ENCODE measurements at places on chromosomes 4 and X.

GRCh38 chr4:2245057-2245786 lies 3.3 kb upstream of the HAUS3 start:
- DNase-seq, result no peak

DNA sequence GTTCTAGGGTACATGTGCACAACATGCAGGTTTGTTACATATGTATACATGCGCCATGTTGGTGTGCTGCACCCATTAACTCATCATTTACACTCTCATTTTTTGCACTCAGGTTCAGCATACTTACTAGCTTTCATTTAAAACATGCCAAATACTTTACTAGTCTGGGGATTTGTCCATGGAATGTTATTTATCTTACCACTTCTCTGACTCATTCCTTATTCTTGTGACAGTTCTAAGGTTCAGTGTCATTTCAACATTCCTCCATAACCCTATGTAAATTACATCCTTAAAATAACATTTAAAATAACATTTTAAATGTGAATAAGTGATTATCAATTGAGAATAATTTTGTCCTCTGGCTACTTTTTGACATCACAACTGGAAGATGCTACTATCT lies 19.5 kb upstream of the SYTL5 start:
- no peak for DNase-seq

DNA sequence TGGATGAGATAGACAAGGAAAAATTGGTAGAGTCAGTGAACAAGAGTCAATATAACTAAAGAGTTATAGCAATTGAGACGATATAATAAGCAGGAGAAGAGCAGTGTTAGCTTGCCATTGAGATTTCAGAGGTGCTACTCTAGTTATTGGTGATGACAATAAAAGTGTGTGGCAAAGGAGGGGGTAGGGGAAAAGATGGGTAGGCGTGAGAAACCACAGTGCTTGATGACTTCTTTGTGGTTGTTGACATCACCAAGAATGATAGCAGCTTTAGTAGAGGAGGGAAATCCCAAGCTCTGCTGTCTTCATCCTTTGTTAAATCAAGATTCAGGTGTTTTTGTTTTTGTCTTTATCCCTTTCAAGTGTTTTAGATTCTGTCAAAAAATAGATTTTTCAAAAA lies 179.9 kb upstream of the PPP3CA start:
- peak; percentile 71 for DNase-seq

DNA sequence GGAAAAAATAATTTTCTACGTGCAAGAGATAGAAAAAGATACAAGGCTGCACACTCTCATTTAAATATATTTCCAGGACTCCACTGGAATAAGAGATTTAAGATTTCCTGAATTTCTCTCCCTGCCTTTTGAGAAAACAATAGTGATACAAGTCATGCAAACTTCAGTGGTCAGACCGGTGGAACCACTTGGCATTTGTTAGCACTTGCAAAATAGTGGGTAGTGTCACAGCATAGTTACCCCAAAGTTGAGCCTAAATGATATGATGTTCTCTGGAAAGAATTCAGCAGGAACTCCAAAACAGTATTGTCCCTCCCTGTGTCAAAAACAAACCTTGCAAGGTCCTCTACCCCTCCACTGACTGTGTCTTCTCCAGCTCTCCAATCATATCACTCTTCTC lies 102.3 kb downstream of the ANKRD50 start:
- DNase-seq, result no peak

DNA sequence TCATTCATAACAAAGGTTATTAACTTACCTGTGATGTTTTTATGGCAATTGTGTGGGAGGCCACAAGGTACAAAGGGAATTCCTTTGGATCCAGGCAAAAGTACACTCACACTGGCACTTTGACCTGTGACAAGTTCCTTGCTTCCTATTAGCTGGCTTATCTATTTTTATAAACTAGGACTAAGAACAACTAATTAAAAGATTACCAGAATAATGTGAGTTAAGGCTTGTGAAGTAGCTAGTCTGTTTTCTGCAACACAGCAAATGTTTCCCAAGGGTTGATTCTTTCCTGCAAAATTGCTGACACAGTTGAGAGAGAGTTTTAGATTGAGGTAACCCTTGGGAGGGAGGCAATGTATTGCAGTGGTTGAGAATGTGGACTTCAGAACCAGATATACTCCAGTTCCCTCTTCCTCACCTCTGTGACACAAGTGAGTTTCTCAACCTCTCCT lies 107.9 kb downstream of the CPEB2 start:
- DNase-seq, result no peak

DNA sequence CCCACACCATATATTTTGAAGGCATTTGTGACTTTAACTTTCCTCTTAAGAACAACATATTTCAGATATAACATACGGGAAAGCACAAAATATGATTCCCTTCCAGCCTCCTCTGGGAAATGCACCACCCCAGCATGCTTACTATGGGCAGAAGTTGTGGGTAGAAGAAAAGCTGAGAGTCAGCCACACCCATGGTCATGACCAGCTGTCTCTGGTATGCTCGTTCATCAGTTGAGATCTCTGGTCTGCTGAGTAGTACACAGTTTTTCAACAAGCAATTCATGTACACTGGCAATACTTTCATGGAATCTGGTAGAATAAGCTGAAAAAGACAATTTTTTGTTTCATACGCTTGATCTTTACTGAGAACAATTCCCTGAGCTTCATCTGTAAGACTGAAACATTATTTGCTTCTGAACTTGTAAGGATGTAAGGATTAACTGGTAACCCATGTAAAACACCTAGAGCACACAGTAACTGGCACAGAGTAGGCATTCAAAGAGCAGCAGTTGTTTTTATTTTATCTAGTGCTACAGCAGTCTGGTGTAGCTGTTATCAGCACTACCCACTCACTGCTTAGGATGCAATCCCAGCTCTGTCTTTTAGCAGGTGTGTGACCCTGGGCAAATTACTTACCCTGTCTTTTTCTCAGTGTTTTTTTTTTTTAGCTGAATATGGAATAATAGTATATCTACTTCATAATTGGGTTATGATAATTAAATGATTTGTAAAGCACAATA lies 47.6 kb downstream of the METTL14 start:
- no peak for DNase-seq

DNA sequence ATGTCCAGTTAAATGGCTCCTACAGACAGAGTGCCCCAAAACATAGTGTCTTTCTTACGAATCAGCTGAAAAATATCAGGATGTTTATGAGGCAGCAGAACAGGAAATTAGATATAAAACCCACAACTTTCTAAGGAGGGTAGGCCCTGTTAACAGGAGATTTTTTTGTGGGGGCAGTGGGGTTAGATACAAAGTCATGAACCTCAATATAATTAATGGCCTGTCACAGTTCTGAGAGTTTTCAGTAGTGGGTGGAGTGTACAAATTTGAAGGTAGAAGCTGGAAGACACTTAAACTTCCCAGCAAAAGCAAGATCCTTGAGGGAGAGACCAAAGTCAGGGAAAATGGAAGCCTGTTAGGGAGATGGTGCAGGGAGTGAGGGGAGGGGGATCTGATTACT lies 17.4 kb downstream of the PAGE4 start:
- DNase-seq, result no peak

GRCh38 chr4:24116107-24116506 lies 226.3 kb upstream of the PPARGC1A start:
- DNase-seq, result no peak

- no peak for DNase-seq
Measured at GRCh38 chrX:139454743-139455142, 75.8 kb upstream of the F9 start.

DNA sequence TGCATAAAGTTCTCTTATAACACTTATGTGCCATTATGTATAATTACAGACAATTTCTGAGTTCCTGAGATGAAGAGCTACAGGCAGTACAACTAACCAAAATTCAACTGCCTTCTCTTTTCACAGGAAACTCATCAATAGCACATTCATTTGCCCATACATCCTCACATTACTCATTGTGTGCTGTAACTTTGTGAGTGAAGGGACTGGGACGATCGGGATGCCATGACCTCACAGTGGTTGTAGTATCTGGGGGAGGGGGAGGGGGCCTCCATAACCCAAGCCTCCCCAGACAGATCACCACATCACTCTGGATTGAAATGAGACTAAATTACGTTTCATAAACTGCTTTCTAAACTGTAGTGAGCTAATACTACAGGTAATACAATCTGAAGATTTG lies 60.7 kb downstream of the ABCG2 start:
- no peak for DNase-seq
